ENCODE measurements at places on chromosomes 1 and 21.

DNA sequence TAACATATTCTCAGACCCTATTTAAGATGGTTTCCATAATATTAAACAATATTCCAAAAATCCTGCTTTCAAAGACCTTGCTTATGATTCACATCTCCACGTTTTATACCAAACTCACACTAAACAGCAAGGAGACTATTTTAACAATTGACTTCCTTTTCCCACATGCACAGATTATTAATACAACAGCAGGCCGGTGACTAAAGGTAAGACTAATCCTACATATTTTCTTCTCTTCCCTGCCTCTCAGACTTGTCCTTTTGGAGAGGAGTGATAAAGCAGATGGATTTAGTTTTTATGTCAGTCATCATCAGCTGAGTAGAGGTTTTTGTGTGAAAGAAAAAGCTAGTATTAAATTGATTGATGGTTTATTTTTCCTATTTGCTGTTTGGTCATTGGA, 400.6 kb downstream of the NTNG1 start:
- DNase-seq = no peak

DNA sequence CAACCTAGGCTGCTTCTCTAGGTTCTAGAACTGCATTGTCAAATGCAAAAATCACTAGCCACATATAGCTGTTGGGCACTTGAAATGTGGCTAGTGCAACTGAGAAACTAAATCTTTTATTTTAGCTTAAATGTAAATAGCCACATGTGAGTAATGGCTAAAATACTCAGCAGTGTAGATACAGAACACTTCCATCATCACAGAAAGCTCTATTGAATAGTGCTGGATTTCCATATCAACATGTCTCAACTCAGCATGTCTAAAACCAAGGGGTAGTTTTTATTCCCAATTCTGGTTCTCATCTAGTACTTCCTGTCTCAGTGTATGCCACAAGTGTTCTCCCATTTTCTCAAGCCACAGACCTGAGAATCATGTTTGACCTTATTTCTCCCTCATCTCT, 7.5 kb upstream of the TP53BP2 start:
- DNase-seq = no peak

DNA sequence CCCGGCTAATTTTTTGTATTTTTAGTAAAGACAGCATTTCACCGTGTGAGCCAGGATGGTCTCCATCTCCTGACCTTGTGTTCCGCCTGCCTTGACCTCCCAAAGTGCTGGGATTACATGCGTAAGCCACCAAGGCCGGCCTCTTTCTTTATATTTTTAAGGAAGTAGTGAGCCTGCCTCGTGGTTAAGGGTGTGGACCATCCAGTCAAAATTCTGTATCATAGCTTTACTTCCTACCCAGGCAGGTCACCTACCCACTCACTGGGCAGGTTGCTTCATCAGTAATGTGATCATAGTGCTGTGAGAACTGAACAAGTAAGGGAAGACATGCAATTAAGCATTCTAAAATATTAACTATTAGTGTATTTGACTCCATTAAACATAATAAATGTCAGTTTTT, 8.1 kb upstream of the ACOT7 start:
- DNase-seq = no peak

DNA sequence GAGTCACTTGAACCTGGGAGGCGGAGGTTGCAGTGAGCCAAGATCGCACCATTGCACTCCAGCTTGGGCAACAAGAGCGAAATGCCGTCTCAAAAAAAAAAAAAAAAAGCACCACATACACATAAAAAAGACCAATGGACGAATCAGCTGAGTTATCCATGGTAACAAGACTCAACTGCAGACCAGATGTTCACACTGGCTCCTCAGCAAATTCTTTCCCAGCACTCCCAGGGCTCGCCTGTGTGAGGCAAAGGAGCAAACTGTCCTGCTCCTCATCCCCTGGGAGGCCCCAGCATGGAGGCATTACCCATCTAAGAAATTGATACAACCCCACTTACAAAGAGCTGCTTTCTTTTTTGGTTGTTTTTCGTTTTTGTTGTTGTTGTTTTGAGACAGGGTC, 3.1 kb downstream of the TMEM234 start:
- no peak for DNase-seq

DNA sequence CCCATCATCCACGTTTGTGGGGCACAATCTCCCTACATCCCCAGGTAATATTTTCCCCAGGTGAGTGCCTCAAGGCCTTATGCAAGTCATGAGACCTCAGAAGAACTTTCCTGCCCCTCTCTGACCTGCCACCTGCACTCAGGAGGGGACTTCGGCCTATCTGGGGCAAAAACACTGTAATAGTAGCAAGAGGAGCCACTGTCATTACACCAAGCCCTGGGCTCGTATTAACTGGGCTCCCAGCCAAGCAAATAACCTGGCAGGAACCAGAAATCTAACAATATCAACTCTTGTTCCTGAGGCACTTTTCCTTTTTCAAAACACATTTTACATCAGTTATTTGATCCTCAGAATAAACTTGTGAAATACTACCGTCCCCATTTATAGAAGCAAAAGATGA, 30.9 kb downstream of the LAMB3 start:
- no peak for DNase-seq

DNA sequence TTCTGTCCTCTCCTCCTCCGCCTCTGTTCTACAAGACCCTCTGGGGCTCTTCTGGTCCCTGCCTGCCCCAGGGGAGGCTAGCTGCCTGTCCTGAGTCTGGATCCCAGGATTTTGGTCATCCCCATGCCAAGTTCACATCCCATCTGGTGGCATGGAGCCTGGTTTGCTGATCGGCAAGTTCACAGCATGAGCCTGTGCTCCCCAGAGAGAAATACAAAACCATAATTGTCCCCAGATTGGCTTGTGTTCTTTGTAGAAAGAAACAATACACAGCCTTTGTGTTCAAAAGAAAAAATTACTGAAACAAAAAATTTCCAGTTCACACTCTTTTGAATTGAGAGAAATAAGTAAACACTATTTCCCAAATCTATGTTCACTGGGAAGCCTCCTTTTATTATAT, 149.4 kb upstream of the ZC3H12A start:
- no peak for DNase-seq

DNA sequence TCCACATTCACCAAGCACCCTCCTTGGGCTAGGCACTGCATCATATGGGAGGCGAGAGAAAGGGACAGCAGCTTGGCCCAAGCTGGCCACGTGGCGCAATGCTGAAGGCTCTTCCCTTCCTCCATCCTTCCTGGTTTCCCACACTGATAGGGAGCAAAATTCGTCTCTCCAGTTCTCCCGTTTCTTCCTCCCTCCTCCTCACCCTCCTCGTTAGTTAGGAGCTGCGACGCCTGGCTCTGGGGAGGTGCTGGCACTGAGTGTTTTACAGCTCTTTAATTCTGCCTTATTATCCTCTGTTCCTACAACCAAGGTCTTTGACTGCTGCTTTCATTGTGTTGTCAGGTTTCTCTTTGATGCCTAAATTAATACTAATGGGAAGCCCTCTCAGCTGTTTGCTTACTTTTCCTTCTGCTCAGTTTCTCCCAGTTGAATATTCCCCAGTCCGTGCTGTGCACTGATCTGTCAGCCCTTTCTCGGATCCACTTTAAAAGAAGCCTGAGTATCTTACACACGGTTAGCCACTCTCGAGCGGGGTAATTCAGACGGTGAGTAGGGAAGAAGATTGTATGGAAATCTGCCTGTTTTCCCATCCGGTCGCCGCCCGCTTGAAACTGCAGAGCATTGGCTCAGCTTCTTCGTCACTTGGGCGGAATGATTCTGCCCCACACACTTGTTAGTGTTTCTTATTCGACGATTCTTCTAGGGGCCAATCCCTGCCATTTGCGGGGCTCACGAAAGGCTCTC, 56.2 kb upstream of the SMYD2 start:
- no peak for DNase-seq

DNA sequence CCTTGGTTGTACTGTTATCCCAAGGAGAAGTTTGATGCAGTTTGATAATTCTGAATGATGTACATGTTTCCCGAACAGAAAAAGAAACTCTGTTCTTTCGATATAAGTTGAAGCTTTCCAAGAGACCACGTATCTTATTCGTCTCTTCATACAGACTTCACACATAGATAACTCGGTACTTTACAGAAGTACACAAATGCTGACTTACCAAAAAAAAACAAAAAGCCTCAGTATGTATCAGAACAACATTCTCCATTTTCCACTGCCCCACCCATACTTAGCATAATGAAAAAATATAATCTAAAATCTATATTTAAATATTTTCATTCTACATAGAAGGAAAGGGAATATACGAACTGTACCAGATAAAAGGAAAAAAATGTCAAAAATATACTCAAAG, 2.2 kb downstream of the FOXJ3 start:
- no peak for DNase-seq

DNA sequence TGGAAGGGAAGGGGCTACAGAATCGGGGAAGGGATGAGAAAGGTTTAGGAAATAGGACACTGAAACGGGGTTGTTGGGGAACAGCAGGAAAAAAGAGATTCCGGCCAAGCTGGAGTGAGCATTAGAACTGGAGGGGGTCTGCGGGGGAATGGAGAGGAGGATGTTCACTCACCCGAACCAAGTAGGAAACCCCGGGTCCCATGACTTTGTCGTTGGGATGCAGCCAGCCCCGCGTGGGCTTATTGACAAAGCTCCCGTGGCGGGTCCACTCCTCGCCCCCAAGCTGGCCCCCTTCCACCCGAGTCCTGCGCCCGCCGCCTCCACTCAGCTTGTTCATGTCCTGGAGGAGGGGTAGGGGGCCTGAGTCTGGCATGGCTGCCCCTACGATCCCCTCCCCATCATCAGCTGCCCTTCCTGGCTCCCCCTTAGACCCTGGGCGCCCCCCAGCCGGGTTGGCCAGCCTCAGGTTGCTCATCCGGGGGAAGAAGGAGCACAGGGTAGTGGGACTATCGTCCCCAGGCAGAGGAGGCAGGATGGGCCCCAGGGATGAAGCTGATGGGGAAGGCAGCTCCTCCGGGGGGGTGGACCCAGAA, 591 bp downstream of the SHC1 start:
- no peak for DNase-seq

- DNase-seq = no peak
Observed at GRCh38 chr21:34801519-34802132, 132.8 kb downstream of the CLIC6 start.

- DNase-seq = no peak
Observed at GRCh38 chr1:4380564-4381168, 273.7 kb upstream of the AJAP1 start.

DNA sequence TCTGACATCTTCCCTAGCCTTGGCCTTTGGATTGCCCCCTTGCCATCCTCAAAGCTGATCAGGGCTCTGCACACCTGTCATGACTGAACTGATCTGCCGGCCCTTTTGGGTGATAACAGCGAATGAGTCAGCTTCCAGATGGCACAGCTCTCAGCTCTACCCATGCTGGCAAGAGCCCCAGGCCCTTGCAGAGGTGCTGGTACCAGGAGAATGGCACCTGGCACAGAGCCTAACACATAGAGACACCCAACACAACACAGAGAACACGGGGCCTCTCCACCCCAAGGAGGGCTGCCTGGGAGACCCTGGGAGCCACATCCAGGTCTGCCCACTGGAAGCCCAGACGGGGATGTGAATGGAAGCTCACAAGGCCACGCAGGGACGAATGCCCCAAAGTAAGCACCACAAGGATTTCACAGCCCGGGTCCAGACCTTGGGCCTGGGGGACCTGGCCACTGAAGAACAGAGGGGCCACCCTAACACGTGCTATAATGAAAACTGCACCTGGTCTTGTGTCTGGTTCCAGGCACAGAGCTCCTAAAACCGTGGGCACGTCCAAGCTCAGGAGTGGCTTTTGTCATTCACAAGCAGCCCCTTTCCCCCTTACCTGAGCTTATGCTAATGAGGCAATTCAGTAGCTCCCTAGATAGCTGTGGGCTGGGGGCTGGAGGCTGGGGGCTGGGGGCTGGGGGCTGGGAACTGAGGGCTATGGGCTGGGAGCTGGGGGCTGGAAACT, 160.5 kb downstream of the NPHP4 start:
- no peak for DNase-seq

GRCh38 chr21:36543924-36544323, 64.0 kb upstream of the CLDN14 start:
- no peak for DNase-seq

Measured in activated CD4-positive, CD25-positive, alpha-beta regulatory T cell treated with anti-CD3 and anti-CD28 coated beads, Interleukin-2, amount 50 U/mL, for 72 hours (primary cell).